Epithelial cell of esophagus (primary cell): ENCODE measurements at places on chromosomes 12 and 14.

GRCh38 chr14:32354716-32355115, 25.6 kb downstream of the AKAP6 start:
- DNase-seq, result no peak

- peak; percentile 41 for DNase-seq
Measured at GRCh38 chr12:16189849-16190248, 87.6 kb downstream of the SLC15A5 start.

GRCh38 chr12:520119-520518, 60.4 kb downstream of the B4GALNT3 start:
- DNase-seq, result no peak

- DNase-seq, result peak; percentile 32
Measured at GRCh38 chr14:22854963-22855724, 16.4 kb upstream of the LRP10 start.

DNA sequence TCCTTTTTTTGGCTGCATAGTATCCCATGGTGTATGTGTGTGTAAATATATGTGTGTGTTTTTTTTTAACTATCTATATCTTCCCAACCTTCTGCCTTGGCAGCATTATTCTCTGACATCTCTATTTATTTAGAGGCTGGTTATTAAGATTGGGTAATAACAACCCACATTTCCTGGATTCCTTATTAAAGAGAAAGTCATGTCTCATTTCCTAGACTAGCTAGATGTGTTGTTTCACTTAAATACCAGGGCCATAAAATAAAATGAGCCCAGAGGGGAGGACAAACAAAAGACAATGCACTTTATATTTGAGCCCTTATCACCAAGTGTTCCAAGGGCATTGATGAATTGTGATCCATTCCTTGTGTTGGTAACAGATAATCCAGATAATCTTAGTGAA, 169.1 kb downstream of the SLC5A8 start:
- DNase-seq, result no peak

DNA sequence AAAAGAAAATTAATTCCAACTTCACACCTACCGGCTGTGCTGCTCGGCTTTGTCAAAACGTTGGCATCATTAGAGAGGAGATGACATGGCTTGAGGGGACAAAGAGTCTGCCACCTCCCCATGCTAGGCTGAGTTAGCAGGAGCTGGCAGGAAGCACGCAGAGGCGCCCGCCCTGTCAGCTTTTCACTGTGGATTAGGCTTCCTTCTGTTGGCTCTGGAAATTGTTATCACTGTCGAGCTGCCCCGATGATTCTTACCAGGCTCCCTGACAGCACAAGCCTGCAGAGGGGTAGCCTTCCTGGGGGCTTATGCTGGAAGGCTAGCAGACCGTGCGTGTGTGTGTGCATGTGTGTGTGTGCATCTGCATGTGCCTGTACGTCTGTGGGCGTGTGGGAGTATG, 490.9 kb upstream of the TBX3 start:
- no peak for DNase-seq

DNA sequence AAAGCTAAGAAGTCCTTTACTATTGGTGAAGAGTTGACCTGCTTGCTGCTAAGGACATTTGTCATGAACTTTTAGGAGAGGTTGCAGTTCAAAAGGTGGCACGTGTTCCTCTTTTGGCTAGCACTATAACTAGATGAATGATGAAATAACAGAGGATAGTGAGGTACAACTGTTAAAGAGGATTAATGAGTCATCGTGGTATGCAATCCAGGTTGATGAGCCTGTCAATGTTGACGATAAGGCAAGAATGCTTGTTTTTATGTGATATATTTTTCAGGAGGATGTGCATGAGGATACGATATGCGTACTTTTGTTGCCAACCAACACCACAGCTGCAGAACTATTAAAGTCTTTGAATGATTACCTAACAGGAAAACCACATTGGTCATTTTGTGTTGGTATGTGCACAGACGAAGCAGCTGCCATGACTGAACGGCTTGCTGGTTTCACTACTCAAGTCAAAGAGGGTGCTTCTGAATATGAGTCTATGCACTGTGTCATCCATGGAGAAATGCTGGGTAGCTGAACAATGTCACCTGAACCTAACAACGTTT, 10.6 kb downstream of the CEP128 start:
- peak; percentile 82 for DNase-seq

DNA sequence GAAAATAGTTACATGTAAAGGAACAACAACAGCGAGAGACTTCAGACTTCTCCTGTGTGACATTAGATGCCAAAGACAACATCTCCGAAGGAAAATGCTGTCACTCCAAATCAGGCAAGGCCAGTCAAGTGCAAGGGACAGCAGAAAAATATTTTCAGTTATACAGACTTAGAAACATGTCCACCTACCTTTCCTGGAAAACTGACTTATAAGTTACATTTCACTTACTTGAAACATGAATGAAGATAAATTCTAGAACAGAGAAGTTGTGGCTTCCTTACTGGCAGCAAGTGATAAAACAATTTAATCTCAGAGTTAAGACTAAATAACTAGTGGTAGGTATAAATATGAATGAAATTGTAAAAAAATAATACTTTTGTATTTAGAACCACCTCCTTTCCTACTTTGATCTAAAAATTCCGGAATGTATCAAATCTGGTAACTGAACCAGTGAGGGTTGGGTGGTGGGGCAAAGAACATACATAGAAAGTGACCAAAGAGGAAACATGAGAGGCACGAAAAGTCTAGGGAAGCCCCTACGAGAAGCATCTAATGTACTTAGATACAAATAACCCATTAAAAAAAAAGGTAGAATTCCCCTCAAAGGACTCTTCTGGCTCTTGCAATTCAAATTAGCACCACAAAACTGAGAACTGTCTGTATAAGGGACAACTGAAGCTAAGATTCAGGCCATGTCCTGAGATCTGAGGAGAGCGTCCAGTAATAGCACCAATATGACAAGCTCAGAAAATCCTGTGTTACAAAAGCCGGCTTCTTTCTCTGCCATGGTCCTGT, 21.2 kb downstream of the MTHFD1 start:
- no peak for DNase-seq

DNA sequence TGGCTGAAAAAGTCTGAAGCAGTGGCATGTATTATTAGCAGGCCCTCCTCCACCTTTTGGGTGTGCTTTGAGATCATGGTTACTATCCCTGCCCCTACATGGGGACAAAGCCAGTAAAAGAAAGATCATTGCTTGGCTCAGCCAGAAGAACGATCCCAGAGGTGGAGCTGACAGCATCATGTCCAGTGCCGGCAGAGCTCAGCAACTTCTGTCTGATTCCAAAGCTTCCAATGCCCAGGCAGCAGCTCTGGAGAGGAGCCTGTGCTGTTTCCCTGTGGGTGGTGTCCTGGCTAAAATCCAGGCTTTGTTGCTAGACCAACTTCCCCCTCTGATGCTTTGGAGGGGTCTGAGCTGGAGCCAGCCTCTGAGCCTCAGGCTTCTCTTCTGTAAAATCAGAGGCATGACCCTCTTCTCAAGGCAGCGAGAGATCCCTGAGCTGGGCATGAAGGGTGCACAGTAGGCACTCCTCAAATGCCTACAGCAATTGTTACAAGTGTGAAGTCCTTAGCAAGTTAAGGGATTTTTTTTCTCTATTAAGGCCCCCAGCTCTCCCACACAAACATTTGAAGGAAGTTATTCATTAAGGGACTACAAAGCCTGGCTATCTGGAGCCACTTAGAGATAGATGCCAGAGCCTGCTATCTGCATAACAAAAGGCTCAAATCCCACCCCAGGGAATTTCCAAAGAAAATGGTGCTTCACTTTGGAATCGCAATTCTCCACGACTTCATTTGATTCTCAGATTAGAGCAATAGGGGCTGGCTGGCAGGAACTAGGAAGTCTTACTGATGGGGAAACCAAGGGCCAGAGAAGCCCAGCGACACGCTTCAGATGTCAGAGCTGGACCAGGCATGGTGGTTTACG, 10.9 kb upstream of the GSC start:
- no peak for DNase-seq

GRCh38 chr12:43292699-43293098, 259.3 kb downstream of the ADAMTS20 start:
- DNase-seq, result peak; percentile 56

DNA sequence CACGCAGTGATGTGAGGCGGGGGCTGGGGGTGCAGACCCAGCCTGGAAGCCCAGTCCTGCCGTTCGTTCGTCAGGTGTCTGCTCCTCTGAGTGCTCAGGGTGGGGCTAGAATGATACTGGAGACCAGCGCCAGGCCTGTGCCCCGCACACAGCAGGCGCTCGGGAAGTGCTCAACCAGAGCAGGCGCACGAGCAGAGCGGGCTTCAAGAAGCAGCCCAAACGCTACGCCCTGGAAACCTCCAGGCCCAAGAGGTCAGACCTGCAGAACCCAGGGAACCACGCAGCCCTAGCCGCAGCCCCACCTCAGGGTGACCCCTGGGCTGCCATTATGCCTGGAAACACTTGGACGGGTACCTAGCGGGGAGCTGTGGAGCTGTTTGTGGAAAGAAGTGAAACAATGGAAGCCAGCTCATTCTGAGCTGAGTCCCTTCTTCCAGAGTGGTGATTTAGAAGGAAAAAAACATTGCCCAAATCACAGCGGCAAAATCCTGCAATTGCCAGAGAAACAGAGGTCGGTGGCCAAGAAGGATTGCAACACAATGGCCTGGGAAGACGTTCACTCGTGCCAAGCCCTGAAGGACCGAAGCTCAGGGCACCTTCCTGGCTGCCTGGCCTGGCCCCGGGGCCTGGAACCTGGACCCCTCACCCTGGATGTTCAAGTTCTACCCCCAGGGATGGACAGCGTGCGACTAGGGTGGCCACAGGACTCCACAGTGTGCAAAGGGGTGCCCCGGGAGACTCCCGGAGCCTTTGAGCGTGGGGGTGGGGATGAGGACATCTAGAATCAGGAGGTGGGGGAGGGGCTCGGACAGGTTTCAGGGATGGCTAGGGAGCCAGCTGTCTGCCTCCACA, 40.4 kb upstream of the DIO3 start:
- DNase-seq, result no peak

- DNase-seq, result no peak
Measured at GRCh38 chr12:126734710-126735109, 1532.3 kb upstream of the TMEM132C start.

DNA sequence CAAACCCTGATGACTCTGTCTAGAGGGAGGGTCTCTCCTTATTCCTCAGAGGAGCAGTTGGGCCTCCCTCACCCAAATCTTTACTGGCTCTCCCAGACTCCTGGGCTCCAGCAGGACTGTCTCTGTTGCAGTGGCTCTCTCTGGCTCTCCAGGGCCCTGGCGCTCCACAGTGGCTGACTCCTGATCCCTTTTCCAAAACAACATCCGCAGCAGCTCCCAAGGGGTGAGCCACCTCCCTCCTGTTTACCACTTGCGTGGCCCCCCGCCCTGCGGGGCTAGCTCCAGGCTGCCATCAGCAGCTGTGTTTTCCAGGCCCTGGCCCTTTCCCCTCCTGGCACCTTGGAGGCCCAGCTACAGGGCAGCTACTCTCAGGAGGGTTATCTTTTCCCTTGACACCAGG, 123.5 kb downstream of the CALM1 start:
- no peak for DNase-seq

DNA sequence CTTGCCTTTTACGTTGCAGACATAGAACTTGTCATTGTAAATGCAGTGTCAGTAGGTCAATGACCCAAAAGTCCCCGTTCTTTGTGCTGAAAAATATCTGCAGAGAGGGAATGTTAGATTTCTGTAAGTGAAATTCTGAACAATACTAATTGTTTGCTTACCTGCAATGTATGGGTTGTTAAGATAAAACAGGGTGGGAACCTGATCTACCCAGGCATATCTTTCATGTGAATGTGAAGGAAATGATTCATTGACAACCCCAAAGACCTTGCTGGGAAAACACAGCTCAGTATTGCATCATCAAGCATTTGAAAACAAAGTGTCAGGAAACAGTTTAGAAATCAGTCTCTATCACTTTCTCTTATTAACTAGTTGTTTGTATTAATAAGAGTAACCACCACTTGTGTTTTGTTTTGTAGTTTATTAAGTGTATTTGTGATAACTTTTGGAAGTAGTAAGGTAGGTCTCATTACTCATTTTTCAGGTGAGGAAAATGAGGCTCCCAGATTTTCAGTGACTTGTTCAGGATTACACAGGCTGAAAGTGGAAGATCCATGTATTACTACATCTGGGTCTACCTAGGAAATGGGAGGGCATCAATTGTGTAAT, 57.9 kb upstream of the SLC38A2 start:
- DNase-seq, result peak; percentile 95

DNA sequence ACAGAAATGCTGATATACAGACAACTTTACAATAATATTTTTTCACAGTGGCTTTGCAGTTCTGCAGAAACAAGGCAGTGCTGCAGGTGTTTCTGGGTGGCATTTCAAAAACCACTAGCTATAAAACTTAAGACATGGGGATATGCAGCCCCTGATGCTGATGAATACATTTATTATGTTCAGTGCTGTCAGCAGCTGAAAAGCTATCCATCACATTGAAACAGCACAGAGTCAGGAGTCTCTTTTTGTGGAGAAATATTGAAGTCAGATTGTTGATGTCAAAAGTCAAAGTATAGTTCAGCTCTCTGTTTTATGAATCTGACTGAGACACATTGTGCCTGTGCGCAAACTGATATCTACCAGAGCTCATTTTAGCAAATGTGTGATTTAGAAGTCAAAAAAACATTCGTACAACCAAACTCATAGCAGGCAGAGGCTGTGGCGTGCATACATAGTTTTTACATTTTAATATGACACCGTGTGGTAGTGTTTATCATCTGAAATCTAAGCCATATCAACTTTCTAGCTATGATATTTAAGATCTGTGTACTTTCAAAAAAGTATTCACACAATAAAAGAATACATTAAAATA, 467.6 kb downstream of the PRKD1 start:
- DNase-seq, result no peak

DNA sequence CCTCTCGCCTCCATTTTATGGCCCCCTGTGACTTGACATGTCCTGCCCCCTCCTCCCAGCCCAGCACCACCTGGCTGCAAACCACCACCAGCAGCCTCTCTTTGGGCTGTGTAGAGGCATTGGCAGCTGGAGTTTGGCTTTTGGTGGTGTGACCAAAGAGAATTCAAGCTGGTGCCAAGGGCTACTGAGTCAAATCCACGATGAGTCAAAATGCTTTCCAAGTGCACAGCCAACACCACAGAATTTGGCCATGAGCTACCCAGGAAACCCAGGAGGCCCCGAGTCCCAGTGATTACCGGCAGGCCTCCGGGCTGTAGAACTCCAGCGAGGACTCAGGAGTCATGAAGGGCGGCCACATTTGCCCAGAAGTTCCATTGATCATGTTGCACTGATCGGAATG, 53.8 kb downstream of the SCARB1 start:
- peak; percentile 17 for DNase-seq

DNA sequence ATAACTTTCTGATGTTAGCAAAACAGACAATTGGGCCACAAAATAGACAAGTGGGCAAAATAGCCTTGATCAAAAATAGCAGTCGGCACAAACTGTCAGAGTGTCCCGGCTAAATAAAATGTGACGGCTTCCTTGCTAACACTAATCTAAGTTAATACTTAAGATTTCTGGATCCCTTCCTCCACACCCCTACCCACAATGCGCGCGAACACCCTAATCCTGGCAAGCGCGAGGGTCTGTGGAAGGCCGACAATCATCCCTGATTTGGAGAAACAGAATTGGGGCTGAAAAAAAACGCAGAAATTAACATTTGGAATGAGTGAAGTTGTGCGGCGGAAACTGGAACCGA, 489 bp downstream of the CEP290 start:
- no peak for DNase-seq
